Large intestine (tissue), 12 donors: ENCODE measurements at places on chromosomes 12 and 14.

- DNase-seq, result no peak
Observed at GRCh38 chr12:65902500-65902899, 78.2 kb downstream of the HMGA2 start.

GRCh38 chr12:110531741-110532333, 29.7 kb downstream of the RAD9B start:
- peak; percentile 67 for DNase-seq

DNA sequence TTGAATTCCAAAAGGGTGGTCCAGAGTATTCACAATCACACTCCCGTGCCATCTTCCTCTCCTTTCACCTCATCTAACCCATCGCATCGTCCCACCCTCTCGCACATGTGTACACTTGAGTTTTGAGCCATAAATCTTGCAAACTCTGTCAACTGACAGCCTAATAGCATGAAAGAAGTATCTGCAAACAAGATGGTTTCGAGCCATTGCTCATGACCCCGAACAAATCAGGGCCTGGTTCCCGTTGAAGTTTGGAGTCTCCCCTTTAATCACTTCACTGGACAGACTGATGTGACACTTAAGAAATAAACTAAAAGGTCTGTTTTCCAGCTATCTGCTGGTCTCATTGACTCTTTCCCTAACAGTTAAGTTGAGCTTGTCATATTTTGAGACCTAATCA, 223.6 kb upstream of the SOX5 start:
- DNase-seq, result no peak

GRCh38 chr12:42145197-42145549, 499 bp upstream of the GXYLT1 start:
- DNase-seq, result no peak

DNA sequence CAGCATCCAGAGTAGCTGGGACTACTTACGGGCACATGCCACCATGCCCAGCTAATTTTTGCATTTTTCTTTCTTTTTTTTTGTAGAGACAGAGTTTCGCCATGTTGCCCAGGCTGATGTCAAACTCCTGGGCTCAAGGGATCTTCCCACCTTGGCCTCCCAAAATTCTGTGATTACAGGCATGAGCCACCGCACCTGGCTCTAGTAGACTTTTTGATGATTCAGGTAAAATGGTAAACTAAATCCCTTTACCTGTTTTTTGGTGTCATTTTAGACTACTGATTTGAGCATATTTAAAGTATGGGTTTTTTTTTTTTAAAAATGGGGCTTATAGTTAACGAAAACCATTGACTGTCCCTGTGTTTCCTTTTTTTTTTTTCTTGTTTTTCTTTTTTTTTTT, 20.5 kb downstream of the RBMS2 start:
- no peak for DNase-seq

DNA sequence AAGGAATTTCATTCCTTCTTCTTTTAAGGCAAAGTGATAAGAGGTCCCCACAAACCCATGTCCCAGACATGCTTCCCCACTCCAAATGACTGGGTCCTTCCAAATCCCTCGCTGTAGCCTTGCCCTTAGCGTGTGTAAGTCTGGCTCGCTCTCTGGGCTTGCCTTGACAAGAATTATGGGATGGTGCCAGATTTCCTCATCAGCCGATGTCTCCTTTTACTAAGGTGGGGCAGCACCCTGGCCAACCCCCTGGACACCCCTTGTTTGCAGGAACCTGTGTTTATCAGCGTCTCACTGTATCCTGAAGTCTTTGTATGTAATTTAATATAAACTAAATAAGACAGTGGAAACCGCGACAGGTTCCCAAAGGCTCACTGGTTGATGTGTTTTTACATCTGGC, 493.3 kb downstream of the EGLN3 start:
- no peak for DNase-seq

DNA sequence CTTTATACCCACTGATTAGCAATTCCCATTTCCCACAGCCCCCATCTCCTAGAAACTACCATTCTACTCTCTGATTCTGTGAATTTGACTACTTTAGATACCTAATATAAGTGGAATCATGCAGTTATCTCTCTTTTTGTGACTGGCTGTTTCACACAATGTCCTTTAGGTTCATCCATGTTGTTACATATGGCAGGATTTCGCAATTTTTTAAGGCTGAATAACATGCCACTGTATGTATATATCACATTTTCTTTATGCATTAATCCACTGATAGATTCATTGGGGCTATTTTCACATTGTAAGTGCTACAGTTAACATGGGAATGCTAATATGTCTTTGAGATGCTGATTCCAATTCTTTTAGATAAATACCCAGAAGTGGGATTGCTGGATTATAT, 11.8 kb upstream of the TBK1 start:
- no peak for DNase-seq
